Cardiac septum (tissue), 1 donor: ENCODE measurements at places on chromosomes 16 and 17. TPM values are rescaled to one million over a fixed set of nuclear protein-coding genes. Genes with fewer than 3 reads are reported as not detected.

- peak; percentile 54 for DNase-seq
Observed at GRCh38 chr16:4696172-4696904, 3.0 kb downstream of the NUDT16L1 start.

DNA sequence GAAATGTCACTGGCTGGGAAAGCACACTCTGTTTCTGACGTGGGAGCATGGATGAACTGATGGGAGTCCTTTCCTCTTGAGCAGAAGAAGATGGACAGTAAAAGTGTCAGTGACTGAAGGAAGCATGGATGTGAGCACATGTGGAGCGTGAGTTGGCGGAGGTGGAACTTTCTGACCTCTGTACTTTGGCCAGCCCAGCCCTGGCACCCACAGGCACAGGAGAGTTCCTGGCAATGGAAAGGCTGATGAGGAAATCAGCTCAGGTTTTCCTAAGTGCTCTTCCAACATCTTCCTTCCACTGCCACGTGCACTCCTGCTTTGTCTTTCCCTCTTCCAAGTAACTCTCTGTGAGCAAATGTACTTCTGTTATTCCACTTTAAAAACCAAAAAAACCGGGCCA is 276.8 kb downstream of the NTN1 start:
- no peak for DNase-seq

- no peak for DNase-seq
Observed at GRCh38 chr17:79428988-79429387, 181.9 kb downstream of the RBFOX3 start.

DNA sequence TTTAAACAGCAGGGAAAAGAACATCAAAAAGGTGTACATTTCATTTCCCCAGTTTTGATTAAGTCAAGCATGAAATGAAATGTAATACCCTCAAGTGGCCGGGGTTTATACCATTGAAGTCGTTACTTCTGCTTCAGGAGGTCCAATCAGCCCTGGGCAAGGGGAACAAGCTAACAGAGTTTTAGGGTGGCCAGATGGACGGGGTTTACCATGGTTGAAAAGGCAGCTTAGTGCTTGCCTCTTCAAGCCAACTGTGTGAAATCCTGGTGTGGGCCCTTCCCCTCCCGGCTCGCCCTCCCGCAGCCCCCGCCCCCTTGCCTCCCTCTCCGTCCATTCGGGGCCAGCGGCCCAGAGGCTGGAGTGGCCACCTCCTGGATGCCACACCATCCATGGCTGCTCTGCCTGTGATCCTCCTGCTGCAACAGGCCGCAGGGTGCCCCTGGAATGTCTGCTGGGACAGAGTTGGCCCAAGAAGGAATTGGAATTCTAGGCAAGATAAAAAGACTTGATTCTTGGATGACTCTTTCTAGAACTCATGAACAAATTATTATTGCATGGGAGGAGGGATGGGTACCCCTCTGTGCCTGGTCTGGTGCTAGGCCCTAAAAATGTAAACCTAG is 296.2 kb upstream of the IRX3 start:
- no peak for DNase-seq

GRCh38 chr17:3695723-3696411 is at the start of gene P2RX5:
P2RX5 (minus strand) TSS chr17:3696155; CDS start chr17:3696005, 150 bp downstream.
- no peak for DNase-seq

- no peak for DNase-seq
Observed at GRCh38 chr16:268141-269053, 7.3 kb downstream of the RGS11 start.

Gene CDH13
- total RNA-seq = 108 TPM

Gene RAB34
- 15.3 TPM for total RNA-seq

DNA sequence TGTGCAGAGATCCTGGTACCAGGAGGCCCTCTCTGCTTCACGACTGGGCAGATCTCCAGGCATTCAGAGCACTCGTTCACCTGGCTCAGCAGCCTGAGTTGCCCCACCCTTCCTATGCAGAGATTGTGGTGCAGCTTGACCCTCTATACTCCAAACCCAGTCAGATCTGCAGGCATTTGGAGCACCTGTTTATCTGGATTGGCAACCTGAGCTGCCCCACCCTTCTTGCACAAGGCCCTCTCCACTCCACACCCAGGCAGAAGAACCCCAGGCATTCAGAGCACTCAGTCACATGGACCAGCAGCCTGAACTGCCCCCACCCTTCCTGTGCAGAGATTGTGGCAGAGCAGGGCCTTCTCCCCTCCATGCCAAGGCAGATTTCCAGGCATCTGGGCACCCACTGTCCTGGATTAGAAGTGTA is 88.4 kb upstream of the CDH5 start:
- DNase-seq = no peak

GRCh38 chr16:3157229-3158025 is 22.6 kb downstream of the ZNF213 start:
- no peak for DNase-seq

Gene TMEM235
- not detected for total RNA-seq

Gene TAT
- not detected for total RNA-seq

- no peak for DNase-seq
Observed at GRCh38 chr17:27585792-27586191, 45.2 kb upstream of the LGALS9 start.

Gene YBX2
- total RNA-seq = 1.2 TPM

GRCh38 chr16:10752843-10753523 is 9.3 kb downstream of the NUBP1 start:
- peak; percentile 72 for DNase-seq

GRCh38 chr17:260944-261343 is 79.5 kb upstream of the DOC2B start:
- DNase-seq = peak; percentile 31

DNA sequence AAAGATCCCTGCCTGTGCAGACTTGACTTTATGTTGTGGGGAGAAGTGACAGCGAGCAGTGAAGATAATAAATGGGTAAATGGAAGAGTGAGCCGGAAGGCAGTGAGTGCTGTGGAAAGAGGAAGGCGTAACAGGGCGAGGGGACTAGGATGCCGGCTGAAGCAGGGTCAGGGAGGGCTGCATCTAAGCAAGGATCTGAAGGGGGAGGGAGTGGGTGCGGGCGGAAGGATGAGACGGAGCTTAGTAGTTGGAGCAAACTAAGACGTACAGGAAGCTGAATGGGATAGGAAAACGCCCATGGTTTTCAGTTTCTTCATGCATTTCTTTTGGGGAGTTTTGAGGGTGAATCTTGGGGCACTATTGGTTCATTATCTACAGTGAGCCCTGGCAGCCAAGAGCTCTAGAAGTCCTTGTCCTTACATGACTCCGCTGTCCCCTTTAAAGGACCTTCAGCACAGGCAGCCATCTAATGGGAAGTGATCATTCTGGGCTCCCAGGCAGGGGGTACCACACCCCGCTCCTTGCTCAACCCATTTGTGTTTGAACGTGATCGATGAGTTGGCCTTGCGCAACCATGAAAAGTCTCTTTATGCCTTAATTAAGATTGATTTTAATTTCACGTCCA is 10.4 kb upstream of the NAT9 start:
- DNase-seq = peak; percentile 63

- DNase-seq = no peak
Observed at GRCh38 chr16:4313563-4314531, 2.0 kb upstream of the GLIS2 start.

GRCh38 chr17:80639658-80640057 is 95.0 kb downstream of the RPTOR start:
- no peak for DNase-seq

DNA sequence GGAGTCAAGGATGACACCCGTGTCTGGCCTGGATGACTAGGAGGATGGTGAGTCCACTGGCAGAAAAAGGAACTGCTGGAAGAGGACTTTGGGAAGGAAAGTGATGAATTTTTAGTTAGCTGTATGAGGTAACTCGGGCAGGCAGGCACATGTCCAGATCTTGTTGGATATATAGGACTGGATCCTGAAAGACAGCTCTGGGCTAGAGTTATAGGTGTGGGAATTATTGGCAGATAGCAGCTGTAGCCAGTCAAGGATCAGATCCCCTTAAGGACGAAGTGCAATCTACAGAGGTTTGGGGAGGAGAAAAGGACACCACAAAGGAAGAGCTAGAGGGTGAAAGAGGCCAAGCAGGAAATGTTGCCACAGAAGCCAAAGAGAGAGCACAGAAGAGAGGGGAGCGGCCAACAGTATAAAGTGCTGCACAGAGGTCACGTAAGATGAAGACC is 10.1 kb downstream of the CYB5D1 start:
- no peak for DNase-seq

Gene CCL7
- not detected for total RNA-seq

Gene C16orf46
- total RNA-seq = 1.5 TPM
